ENCODE measurements at places on chromosomes 7 and 10.

DNA sequence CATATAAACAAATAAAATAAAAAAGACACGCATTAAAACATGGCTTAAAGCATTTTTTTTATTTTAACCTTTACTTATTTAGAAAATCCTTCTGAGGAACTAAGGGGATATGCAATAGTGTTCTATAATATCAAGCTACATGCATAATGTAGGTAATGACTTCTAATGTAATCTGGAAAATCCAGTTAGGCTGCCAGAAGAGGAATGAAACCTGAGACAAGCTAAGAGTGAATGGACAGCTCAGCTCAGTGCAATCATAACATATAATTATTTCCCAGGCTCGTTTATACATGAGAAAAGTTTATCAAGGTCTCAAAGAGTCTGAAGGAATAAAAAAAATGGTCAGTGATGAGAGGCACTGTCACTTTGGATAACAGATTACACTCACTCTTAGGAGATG is 649.0 kb upstream of the PCDH15 start:
- no peak for DNase-seq

GRCh38 chr7:158541346-158542010 is 46.1 kb downstream of the PTPRN2 start:
- no peak for DNase-seq

DNA sequence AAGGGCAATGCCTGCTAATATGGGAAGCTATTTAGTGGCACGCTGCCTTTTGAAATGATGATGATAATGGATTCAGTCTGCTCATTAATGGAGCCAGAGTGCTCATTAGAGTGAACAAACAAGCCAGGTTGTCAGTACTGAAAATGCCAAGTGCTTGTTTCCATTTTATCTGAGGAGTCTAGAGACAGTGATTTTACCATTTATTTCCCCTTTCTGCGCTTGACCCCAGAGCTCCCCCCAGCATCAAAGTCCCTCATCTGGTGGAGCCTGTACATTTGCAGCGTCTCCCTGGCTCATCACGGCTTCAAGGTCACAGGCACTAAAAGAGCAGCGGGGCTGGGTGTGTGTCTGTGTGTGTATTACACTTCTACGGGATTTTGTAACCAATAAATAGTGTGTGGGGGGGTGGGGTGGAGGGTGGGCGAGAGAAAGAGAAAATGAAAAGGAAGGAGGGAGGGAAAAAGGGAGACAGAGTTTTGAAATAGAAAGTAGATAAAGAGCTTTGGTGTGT is 553.8 kb downstream of the TFEC start:
- DNase-seq, result no peak

GRCh38 chr10:6840766-6841165 is 260.7 kb upstream of the PRKCQ start:
- DNase-seq, result no peak

DNA sequence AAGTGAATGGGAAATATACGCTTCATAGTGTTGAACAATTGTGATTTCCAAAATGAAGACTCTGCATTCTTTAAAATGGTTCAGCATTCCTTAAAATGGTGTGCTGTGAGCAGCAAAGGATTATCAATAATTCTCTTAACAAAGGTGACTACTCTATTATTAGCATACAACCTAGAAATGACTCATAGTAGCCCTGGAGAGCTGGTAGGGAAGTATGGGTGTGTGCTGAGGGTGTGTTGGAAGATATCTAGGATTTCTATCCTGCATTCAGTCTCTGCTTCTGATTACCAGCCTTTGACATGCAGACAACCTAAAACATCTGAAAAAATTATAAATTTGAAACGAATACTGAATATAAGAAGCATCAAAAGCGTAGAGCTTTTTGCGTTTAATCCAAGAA is 72.5 kb downstream of the SEMA3D start:
- DNase-seq, result no peak

Measured in SW 1271 (cell line).